Effector memory CD4-positive, alpha-beta T cell (primary cell): ENCODE measurements at places on chromosomes 4 and X.

DNA sequence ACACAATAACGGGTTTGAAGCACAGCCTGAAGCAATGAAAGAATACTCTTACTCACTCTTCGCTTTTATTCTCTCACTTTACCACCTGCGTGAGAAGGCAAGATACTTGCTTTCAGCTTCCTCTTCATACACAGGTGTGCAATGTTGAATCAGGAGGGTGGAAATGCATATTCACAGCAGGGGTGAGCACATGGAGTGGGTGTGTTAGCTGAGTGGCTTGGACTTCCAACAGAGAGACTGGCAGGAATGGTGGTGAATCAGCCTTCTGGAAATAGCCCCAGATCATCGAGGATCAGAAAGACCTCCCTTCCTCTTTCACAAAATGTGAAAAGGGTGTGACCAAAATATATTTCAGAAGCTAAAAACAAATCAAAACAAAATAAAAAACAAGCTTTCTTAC lies 521.2 kb downstream of the STIM2 start:
- DNase-seq: no peak

GRCh38 chr4:186588503-186588902 lies 33.1 kb upstream of the MTNR1A start:
- DNase-seq: no peak

DNA sequence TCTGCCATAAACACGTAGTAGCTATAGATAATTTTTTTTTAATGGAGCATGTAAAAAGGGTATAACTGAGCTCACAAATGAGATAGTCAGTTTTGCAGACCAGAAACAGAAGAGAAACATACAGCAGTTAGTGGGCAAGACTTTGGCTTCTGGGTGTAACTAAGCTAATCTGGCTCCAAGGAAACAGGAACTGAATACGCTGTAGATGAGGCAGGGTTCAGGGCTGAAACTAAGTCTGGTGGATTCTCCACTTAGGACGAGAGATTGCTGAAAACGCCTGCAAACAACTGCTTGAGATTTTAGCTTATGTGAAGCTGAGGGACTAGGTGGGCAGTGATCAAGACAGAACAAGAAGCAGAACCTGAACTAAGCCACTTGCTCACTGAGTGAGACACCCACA lies 91.7 kb downstream of the SMIM20 start:
- no peak for DNase-seq

DNA sequence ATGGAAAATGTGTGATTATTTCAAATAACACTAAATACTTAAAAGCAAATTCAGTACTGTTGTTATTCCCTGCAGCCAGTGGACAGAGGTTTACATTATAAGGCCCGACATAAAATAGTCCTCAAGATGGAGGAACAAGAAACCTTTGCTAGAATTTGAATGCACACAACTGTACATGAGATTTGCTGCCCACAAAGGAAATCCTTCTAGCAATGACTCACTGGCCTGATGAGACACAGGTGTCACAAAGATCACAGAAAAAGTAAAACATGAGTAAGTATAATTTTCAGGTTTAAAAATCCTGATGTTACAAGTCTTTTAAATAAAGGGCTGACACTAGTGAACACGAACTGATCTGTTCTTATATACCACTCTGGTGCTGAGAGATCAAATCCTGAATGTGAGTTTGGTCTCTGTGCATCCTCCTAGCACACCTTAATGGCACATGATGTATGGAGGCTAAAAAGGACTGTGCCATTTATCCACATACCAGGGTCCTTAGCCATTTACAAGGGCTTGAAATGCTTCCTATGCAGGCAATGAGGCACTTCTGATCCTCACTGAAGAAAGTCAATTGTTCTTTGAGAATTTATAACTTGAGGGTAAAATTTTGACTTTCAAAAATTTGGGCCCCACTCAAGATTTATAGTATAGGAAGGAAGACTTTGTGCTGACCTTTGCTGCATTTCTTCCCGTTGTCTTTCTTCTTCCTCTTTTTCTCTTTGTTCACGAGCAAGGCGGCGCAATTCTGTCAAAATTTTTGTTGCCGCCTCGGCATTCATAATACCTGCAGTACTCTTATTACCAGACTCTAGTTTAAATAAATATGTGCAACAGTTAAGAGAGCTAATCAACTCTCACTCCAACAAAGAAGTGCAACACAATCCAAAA lies 23.0 kb downstream of the MAP7D3 start:
- DNase-seq: no peak

GRCh38 chr4:76463568-76463967 lies 28.5 kb downstream of the SHROOM3 start:
- no peak for DNase-seq
